ENCODE measurements at places on chromosomes 5 and 9.

GRCh38 chr5:143051244-143052058 lies 281.3 kb downstream of the ARHGAP26 start:
- DNase-seq: no peak

DNA sequence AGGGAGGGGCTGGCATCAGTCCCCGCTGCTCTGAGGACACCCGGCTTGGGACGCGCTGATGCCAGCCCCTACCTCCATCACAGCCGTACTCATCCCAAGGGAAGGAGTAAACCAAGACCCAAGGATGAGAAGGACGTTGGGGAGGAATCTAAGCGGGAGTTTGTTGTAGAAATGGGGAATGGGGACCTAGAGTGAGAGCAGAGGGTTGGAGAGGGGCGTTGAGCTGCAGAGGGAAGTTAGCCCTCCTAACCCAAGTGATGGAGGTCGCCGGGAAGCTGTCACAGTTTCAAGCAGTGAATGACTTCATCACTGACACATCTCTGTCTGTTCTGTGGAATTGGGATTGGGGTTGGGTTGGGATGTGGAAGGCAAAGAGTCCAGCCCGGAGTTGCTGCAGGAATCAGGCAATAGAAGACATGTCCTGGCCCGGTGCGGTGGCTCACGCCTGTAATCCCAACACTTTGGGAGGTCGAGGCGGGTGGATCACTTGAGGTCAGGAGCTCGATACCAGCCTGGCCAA lies 759 bp upstream of the SUSD1 start:
- DNase-seq: no peak

DNA sequence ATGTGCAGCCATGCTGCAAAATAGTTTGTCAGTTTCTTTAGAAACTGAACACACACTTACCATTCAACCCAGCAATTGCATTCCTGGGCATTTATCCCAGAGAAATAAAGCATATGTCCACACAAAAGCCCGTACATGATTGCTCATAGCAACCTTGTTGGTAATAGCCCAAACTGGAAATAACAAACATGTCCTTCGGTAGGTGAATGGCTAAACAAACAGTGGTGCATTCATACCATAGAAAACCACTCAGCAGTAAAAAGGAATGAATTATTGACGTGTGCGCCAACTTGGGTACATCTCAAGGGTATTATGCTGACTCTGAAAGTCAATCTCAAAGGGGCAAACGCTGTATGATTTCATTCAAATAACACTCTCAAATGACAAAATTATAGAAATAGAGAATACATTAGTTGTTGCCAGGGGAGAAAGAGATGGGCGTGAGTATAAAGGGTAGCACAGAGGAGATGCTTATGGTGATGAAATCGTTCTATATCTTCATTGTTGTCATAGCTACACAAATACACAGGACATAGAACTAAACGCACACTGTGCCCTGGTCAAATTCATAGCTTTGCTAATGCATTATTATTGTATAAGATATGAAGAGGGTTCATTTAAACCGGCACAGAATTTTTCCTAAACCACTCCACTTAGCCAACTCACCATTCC lies 58.2 kb downstream of the DRD1 start:
- DNase-seq: no peak

- no peak for DNase-seq
These were observed 169.6 kb downstream of the MELK start for GRCh38 chr9:36742264-36742663.

DNA sequence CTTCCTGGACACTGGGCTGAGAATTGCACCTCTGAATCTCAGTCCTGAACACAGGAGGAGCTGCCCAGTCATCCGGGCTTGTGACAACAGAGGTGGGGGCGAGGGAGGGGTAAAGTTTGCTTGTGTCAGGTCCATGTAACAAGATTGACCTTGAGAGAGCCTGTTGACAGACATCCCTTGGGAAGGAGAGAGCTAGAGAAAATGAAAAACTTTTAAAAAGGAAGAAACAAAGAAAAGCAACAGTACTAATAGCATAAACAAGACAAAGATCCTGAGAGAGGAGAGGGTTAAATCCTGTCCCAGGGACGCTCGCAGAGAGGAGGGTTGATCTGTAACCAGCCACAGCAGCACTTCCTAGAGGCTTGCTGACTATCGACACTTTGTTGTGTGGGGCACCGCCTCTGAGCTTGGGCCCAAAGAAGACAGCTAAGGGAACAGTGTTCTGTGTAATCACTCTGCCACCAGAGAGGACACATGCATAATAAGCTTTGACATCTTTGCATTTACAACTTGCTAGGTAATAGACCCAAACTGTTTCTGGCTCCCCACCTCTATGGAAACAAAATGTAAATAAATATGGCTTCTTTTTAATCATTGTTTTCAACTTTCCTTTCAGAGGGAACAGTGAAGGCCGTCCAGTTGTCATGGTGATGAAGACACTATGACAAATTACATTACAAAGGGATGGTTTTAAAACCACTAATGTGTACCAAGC lies 363.7 kb downstream of the CSNK1G3 start:
- no peak for DNase-seq

DNA sequence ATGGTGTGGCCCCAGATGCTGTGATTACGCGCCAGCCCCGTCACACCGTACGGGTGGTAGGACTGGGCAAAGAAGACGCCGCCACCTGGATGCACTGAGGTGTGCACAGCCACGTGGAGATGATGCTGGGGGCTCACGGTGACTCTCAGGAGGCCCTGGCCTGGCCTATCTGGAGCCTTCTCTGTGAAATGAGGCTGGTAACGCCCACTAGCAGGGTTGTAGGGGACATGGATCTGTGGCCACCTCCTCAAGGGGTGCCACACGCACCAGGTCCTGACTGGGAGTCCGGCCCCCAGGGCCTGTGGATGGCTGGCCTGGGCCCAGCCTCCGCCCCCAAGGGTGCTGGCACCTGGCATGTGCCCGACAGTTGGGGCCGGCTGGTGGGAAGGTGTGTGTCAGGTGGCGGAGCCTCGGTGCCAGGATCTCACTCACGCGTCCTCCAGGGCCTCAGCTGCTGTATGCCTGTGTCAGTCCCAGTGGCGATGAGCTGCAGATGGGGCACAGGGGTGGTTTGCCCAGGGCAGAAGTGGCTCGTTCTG lies 32.4 kb downstream of the NEK6 start:
- DNase-seq: no peak

DNA sequence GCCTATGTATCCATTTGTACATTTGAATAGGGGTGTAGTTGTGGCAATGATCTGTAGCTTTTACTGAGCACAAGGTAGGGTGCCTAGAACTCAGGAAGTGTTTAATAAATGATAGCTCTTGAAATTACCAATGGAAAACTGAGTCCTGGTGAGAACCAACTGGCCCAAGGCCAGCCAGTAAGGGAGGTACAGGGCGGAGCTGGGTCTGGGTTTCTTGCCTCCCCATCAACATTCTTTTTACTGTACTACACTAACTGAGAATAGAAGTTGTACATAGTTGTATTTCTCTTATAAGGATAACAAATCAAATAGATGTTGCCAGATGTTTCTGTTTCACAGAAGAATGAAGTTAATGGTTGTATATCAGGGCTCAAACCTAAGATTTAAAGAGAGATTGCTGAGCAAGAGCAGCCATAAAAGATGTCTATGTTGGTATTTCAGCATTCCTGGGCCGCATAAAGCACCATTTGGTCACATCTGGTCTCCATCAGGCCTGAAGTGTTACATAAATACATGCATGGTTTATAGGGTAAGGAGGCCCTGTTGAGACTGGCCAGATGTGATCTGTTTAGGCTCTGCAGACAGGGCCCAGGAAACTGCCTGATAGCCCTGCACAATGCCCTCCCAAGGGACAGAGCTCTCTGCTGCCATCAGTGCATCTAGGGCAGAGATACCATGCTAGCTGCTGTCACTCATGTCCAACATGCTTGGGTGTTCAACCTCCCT lies 210.5 kb downstream of the NXNL2 start:
- no peak for DNase-seq

DNA sequence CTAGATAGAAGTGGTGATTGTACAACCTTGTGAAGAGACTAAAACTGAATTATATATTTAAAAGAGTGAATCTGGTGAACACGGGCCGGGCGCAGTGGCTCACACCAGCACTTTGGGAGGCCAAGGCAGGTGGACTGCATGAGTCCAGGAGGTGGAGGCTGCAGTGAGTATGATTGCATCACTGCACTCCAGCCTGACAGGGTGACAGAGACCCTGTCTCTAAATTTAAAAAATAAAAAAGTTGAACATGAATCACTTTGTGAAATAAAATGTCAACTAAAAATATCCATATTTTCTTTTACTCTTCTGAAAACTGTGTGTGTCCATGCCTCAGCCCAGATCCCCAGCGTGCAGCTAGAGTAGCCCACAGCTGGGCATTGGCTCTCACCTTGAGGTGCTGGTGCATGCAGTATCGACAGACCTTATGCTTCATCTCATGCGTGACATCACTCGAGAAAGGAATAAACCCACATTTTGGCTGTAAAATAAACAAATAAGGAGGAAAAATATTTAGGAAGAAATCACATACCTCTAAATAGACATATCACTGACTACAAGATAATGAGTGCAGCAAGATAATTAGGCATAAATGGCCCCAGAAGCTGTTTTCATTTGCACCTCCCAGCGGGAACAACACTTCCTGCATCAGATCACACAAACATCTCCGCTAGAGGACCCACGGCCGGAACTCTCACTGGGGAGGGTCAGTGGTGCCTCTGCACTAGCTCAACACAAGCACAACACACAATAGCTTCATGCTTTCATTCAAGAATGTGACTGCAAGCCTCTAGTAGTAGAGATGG lies 22.1 kb downstream of the IPPK start:
- DNase-seq: no peak

All from T-helper 22 cell (primary cell).